ENCODE measurements at places on chromosomes 3 and 15.

- DNase-seq, result no peak
Measured at GRCh38 chr3:188662214-188662613, 508.3 kb downstream of the LPP start.

- DNase-seq, result no peak
Measured at GRCh38 chr3:99439892-99440291, 198.5 kb upstream of the COL8A1 start.

DNA sequence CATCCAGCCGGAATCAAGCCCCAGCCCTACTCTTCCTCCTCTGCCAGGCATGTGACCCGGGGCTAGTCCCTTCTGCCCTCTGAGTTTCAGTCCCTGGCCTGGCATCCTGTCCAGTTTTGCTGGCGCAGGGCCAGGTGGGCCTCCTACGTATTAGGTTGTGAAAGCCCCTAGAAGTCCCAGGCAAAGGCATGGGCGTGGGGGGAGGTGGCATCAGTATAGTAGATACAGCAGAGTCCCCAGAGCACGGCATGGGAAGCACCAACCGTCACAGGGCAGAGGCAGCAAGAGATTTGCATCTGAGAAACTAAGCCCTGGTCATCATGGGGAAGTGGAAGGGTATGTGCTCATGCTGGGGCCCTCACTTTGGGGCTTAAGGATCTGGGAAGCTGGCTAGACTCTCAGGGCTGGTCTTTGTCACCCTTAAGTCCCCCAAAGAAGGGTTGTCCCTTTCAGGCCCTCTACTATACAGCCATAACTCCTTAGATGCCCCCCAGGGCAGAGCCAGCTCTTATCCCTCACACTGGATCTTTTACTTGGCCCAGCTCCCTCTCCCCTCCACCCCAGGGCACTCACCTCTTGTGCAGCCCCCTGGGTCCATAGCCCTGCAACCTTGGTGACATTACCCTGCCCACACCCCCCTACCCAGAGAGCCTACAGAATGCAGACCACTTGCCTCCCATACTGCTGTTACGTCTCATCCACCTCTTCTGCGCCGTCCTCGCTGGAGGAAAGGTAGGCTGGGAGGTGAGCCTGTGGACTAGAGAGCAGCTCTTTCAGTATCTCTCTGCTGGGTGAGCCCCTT is 11.3 kb downstream of the NBEAL2 start:
- peak; percentile 35 for DNase-seq

DNA sequence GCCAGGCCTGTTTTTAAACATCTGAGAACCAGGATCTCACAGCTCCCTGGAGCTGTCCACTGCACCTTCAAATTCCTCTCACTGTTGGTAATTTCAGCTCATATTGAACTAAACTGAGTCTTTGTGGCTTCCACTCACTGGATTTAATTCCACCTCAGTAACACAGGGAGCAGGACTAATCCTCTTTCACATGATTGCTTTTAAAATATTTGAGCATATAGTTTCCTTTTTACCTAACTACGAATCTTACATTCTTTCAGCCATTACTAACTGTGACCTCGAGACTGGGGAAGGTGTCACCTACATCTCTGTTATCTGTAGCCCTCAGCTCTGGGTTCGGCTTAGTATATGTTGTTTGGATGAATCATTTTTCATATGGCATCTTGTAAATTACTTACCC is 194.3 kb upstream of the C2CD4B start:
- DNase-seq, result no peak

GRCh38 chr3:124221422-124221821 is 229.5 kb upstream of the ROPN1 start:
- no peak for DNase-seq

DNA sequence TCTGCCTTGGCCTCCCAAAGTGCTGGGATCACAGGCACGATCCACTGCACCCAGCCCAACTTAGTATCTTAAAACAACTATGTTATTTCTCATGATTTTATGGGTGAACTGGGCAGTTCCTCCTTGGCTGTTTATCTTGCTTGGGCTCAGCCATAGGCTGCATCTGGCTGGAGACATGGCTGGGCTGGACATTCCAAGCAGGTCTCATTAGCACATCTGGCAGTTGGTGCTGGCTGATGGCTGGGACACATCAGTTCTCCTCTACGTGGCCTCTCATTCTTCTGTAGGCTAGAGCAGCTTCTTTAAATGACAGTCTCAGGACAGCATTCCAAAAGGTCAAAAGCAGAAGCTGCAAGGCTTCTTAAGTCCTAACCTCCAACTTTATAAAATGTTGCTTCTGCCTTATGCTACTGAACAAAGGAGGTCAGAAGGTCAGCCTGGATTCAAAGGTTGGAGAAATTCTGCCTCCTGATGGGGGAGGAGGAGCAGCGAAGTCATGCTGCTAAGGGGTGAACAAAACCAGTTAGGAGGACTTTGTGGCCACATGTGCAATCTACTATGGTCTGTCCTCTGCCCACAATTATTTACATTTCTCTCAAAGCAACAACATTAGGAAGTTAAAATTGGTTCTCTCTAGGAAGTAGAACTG is 144.0 kb downstream of the AQP9 start:
- DNase-seq, result no peak

GRCh38 chr15:92907896-92908712 is 8.0 kb downstream of the CHD2 start:
- DNase-seq, result peak; percentile 73

DNA sequence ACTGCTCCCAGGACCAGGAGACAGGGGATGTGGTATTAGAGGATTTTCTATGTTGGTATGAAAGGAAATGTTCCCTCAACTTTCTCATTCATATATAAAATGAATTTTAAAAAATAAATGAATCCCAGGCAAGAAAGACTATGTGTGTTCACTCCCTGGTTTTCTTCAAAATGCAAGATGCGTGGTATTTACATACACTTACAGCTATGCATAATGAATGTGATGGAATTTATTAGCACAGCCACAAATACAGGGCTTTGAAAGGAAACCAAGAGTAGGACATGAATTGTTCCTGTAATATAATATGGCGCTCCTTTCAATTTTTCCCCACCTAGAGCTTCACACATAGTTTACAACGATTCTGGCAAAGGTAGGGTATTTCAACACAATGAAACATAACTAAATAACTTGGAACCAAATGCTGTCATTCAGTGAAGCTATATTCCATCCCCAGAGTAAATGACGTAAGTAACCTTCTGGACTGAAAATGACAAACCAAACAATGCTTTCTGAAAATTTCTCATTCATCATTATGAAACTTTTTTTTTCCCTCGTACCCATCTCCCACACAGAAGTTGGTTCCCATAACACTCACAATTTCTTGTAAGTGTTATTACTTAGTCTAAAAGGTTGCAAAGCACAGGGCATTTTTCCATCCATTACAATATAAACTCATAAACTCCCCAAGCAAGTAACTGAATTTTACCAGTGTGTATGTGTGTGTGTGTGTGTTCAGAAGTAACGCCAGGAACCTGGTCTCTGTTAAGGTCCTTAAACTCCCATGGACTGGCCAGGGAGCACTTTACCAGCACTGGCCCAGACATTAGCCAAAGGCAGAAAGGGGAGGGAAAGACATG is 41.8 kb downstream of the CBLB start:
- DNase-seq, result no peak

DNA sequence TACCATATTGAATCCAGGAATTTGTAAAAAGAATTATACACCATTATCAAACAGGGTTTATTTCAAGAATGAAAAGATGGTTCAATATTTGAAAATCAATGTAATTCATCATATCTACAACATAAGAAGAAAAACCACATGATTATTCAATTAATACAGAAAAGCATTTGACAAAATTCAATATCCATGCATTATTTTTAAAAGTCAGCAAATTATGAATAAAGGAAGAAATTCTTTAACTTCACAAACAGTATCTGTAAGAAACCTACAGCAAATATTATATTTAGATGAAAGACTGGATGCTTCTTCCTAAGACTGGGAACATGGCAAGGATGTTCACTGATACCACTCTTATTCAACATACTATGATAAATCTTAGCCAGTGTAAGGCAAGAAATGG is 41.3 kb upstream of the TCAIM start:
- DNase-seq, result no peak

DNA sequence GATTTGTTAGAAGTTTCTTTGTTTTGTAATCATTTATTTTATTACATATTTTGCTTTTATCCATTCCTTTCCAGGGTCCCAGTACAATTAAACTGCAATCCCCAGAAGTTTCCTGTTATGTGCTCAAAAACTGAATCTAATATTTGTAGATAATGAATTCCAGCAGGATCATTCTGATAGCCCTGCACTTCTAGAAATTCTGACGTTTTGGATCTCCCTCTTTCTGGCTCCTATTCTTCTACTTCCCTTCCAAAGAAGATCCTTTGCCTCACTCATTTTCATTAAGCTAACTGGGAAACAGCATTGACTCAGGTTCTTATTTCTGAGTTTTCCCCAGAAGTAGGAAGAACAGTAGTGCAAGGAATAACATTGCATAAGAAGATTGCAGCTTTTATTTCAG is 9.9 kb downstream of the P3H2 start:
- DNase-seq, result no peak

DNA sequence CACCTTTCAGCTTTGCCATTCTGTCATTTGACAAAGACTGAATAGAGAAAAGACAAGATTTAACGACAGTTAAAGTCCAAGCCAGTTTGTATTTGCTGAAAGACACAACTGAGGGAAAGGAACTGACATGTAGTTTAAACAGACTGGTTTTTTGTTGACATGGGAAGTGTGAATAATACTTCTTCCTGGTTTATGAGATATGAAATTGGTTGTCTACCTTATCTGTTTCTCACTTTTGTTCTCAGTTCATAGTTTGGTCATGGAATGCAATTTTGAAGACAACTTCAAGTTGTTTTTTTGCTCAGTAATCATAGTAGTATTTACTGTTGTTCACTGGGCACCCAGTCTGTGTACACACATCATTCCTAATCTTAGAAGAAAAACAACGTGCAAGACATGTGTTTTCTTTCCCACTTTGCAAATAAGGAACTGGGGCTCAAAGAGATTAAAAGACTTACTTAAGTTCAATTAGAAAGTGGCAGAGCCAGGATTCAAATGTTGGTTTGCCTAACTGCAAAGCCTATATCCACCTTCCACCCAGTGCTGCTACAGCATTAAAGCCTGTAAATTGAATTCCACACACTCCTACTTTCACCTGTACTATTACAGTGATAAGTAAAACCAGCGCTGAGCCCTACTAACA is 103.5 kb downstream of the LPP start:
- DNase-seq, result no peak

- peak; percentile 70 for DNase-seq
Measured at GRCh38 chr3:185815391-185816282, 9.2 kb downstream of the IGF2BP2 start.

- no peak for DNase-seq
Measured at GRCh38 chr3:32453346-32453745, 49.3 kb downstream of the CMTM6 start.

GRCh38 chr3:37053753-37054152 is 60.4 kb downstream of the MLH1 start:
- no peak for DNase-seq

- no peak for DNase-seq
Measured at GRCh38 chr3:82100378-82100777, 338.9 kb upstream of the GBE1 start.

DNA sequence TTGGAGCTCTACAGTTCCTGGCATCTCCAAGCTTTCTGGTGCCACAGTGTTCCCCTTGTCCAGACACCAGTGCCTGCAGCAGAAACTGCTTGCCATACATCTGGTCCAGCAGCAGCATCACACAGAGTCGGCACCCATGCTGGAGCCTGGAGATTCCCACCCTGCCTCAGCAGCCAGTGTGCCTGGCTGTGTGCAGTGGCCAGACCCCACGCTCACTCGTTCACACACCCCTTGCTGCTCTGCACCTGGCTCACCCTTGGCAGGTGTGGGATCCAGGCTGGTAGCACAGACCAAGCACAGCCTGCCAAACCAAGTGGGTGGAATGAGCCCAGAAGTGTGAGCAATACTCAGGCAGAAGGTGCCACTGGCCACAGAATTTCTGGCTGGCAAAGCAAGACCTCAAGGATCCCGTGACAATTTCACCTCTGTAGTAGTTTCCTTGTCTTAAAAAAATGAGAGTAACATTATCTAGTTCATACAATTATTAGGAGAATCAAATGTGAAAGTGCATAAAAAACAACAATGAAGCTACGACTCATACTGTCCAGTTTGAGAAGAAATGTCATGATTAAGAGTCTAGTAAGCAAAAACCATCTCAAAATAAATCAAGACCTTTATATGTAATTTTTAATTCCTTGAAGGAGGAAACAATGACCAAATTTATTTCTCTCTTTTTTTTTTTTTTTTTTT is 22.9 kb upstream of the ZBED2 start:
- DNase-seq, result no peak

GRCh38 chr15:45179221-45179985 is 8.4 kb downstream of the SHF start:
- DNase-seq, result peak; percentile 62

DNA sequence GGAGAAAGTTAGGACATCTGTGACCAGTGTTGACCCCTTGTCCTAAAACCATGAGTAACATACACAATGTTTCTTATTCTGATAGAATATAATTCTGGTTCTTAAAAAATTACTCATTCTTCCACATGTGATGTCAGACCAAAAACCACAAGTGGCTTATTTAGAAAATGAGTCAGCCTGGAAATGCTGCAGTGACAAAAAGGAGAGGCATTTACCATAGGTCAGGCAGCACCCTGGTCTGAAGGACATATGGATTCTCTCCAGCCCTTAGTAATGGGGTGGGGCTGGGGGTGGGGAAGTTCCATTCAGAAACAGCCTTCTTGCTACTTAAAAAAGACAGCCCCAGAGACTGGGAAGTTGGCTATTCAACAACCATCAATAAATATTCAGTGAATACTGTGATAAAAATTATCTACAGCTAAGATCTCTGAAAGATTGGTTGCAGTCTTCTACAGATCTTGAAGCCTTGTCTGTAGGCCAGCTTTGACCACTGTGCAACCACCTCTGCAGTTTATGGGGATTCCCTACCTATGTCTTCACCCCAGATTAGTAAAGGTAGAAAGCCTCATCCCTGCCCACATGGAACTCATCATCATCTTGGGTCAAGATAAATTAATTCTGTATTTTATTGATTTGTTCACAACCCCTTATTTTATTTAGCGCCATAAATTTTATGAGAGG is 34.9 kb upstream of the TIMP4 start:
- DNase-seq, result peak; percentile 55

DNA sequence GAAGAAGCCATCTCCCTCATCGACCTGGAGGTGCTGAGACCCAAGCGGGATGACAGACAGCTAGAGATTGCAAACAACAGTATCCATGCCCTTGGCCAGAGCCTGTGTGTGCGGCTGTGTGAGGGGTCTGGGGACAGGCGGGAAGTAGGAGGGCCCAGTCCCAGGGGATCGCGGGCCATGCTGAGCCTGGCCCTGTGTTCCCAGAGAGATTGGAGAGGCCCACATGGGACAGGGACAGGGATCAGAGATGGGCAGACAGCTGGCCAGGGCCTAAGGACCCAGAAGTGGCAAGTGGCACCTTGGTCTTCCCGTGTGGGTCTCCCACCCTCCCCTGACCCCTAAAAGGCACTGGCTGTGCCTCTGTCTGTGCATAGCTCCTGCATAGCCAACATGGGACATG is 10.9 kb upstream of the RHO start:
- no peak for DNase-seq

- no peak for DNase-seq
Measured at GRCh38 chr3:33612607-33613006, 105.4 kb downstream of the CLASP2 start.

- DNase-seq, result peak; percentile 5
Measured at GRCh38 chr3:44555723-44556122, 730 bp downstream of the ZKSCAN7 start.
